ENCODE measurements at places on chromosomes 12 and 14.
A peak's percentile ranks its signal among the peaks of the same experiment; 100 is the strongest.

DNA sequence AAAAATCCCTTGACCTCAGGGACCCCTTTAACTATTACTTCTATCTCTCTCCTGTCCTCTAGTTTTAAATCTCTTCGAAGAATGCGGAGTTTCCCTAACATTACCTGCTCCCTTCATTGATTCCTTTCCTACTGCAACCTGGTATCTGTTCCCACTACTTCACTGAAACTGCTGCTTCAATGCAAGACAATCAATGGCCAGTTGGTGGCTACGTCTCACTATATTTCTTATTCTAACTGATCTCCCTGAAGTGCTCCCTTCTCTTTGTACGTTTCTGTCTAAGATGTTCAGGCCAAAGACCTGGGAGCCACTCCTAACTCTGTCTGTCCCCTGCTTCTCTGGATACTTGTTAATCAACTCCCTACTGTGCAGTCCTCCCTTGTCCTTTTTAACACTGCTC, 10.3 kb upstream of the KCNA1 start:
- no peak for DNase-seq

DNA sequence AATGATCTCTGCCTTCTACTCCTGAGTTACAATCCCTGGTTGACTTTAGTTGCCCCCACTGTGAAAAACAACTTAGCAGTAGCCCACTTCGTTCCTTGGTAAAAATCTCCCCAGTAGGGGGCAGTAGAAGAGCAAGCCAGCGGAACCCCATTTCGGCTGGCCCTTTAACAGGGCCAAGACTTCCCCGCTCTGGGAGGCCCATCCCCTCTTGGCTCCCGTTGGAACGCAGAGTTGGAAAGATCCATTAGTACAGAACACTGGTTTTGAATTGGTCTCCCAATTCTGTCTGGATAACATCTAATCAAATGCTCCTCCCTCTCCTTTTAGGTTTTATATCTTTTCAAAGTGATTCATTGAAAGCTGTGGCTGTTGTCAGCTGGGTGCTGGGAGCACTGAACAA, 1133.3 kb downstream of the BCL11B start:
- no peak for DNase-seq

DNA sequence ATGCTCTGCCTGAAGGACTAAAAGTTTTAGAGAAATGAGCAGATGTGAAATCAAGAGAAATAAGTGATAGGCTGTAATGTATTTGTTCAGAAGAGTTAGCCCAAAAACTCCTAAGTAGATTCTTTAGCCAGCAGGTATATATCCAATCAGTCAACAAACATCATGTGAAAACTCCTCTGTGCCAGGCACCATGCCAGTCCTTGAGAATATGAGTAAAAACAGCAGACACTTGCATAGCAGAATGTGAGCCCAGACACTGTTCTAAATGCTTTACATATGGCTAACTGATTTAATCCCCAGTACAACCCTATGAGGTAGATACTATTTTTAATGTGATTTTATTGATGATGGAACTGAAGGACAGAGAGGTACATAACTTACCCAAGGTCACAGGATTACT, 329.8 kb downstream of the PAWR start:
- DNase-seq = no peak

DNA sequence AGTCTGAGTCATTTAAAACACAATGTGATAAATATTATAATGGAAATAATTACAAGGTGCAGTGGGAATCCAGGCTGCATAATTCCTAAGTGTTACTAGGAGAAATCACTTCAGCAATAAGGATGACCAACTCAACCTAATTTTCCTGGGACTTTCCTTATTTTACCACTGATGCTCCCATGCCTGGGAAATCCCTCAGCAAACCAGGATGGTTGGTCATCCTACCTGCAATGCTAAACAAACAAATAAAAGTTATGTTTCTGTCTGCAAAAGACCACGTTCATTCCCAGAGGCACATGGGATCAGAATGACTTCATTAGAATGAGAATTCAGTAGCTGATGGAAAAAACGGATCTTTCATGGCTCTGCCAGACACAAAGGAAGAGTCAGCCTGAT, 130.8 kb upstream of the RAP1B start:
- DNase-seq = no peak

DNA sequence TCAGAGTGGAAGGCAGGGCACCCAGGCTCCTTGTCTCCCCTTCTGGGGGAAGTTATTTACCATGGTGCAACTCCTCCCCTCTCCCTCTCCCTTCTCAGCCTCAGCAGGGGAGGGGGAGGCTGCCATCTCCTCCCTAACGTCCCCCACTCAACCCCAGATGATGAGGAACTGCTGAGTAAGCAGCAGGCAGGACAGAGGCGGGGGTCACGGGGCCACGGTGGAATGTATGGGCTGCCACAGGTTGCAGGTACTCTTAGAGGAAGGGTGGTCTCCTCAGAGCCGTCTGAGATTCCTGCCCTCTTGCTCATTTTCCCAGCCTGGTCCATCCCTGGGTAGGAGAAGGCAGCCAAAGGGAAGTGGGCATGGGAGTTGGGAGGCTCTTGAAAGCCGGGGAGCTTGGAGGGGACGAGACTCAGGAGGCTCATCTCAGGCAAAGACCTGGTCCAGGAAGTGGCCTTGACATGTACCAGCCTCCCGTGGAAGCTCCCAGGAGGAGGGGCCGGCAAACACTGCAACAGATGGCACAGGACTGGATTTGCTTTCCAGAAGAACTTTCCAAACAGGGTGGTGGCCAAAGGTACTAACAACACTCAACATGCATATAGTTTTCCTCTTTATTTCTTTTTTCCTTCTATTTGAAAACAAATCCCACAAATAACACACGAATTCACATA, 19.0 kb downstream of the RIN3 start:
- peak; percentile 62 for DNase-seq

DNA sequence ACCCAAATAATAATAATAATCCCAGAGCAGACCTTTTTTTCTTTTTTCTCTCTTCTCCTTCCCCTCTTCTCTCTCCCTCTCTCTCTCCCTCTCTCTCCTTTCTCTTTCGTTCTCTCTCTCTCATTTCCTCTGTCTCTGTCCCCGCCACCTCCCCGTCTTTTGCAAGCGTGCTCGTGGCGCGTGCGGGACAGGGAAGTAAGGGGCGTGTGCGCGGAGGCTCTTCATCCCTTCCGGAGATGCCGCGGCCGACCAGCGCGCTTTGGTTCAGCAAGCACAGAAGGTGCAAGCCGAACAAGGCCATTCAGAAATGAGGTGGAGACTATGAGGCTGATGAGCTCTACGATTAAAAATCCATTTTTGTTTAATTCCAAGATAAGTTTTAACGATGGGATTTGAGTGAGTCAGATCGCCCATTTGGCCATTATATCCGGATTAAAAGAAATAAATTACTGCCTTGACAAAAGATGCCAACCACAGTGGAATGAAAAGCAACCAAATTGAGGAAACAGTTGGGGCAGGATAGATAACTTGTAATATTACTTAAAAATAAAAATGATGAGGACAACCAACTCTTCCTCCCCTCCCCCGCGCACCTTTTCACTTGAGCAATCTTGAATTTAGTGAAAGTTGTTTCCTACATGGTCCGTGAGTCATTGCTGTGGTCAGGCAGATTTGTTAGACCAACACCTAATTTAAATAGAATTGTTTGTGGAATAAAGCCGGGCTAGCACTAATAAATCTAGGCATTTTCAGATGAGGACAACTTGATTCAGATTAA, 1.2 kb upstream of the AMIGO2 start:
- no peak for DNase-seq

DNA sequence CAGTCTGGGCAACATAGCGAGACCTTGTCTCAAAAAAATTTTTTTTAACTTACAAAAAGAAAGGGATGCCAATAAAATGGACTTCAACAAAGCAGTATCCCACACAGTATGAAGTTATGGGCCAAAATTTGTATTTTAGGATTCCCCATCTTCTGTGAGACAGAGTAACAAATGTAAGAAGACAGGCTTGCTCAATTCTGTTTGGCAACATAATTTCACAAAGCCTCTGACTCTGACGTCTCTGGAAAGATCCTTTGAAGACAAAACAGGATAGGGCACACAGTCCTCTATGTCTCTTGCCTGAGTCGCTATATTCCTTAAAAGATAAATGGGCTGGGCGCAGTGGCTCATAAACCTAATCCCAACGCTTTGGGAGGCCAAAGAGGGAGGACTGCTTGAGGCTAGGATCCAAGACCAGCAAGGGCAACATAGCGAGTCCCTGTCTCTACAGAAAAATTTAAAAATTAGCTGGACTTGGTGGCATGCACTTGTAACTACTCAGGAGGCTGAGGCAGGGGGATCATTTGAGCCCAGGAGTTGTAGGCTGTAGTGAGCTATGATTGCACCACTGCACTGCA, 1.1 kb upstream of the HOMEZ start:
- no peak for DNase-seq

- DNase-seq = peak; percentile 73
Measured at GRCh38 chr12:113152835-113153814, 3.6 kb downstream of the CFAP73 start.

DNA sequence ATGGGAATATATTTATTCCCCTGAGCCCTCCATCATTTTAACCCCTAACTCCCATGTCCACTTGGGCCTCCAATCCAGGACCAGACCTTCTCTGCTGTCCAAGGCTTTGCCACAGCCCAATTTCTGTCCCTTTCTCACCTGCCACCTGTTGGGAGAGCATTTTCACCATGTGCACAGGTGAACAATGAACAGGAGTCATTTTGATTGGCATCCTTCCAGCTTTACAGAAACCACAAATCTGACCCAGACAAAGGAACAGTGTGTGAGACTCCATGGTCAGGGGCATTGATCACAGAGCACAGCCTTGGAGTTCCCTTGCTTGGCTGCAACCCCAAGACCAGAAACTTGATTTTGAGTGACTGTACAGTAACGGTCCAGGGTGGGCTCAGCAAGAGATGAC, 91.9 kb downstream of the CRACR2A start:
- peak; percentile 59 for DNase-seq

DNA sequence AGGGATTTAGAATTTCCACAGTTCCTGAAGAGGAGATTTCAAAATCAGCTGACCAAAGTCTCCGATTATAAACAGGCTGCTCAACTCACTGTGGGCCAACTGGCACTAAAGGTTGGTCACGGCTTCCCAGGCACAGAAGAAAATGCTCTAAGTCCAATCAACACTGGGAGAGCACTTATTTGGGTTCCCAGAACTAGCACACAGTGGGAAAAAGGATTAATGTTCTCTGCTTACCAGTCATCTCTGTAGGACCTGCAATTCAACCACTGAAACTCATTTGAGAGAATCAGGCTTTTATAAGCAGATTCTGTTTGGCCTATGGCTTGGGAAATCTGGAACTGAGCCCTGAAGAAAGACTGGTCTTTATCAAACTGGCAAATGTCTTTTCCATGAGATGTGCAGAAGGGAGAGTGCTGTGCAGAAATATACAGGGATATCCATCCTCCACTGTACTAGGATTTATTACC, 49.4 kb downstream of the ABCC9 start:
- DNase-seq = no peak

GRCh38 chr14:103927566-103927965, 690 bp upstream of the TDRD9 start:
- no peak for DNase-seq

GRCh38 chr12:100171248-100171647, 28.6 kb upstream of the BLTP3B start:
- no peak for DNase-seq

GRCh38 chr14:51004352-51004800, 60.1 kb upstream of the PYGL start:
- DNase-seq = no peak

GRCh38 chr14:55897031-55897430, 221.2 kb upstream of the PELI2 start:
- DNase-seq = peak; percentile 43

- DNase-seq = peak; percentile 56
Measured at GRCh38 chr12:97308576-97309198, 153.9 kb upstream of the RMST start.

GRCh38 chr12:52920937-52921336, 16.1 kb upstream of the KRT8 start:
- DNase-seq = no peak

DNA sequence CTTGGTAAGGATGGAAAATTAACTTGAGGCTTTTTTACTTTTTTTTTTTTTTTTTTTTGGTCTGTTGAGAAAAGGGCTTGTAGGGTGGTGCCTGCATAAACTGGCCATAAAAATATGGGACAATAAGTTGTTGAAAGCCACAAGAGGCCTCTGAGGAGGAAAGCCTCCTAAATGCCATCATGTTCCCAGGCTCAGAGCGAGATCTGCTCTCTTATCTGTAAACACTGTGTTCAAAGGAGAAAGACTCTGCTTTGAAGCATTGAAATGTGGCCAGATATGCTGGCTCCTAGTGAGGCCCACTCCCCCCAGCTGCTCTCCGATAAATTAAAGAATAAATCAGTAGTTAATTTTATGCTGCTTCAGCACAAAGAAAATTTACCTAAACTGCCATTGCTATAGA, 504.9 kb downstream of the DIO2 start:
- DNase-seq = no peak

DNA sequence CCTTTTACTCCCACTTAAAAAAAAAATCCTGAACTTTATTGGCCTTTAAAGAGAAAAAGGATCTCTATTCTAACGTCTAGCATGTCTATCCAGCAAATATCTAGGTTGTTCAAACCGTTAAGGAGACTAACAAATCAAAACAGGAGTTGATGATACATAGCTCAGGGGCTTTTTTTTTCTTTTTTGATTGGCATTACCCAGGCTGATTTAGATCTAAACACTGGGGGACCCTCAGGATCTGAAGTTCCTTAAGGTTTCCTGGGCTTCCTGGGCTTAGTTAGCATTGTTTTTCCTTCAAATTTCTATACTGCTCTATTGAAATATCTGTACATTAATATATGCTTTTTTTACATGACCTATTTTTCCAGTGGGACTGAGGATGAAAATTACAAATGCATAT, 42.3 kb downstream of the EFCAB11 start:
- DNase-seq = no peak

GRCh38 chr12:60093428-60093827, 497.6 kb downstream of the SLC16A7 start:
- no peak for DNase-seq

- DNase-seq = no peak
Measured at GRCh38 chr14:62364800-62365280, 602.6 kb downstream of the SNAPC1 start.

GRCh38 chr12:31620311-31620710, 29.4 kb upstream of the DENND5B start:
- DNase-seq = no peak

DNA sequence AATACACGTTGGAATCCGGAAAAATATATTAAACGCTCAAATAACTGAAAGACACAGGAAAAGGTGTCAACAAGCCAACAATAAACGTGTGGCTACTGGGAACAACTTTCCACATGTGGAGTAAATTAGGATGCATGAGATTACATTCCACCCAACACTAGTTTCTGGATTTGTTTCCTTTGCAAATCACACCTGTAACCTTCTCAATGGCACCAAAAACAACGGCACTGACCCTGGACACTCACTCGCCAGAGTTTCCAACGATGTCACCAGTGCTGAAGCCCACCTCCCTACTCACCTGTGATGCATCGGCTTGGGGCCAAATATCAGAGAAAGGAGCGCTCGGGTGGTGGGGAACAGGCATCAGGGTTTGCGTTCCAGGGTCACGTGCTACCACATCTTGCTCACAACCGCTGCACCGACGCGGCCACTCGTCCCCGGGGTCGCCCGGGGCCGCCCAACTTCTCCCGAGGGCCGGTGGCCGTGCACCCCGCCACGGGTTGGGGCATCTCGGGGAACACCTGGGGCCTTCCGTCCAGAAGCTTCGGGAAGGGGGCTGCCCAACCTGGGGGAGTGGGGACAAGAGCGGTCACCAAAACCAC, 629 bp downstream of the PRDM4 start:
- peak; percentile 43 for DNase-seq

- DNase-seq = no peak
Measured at GRCh38 chr12:128471491-128471890, 204.5 kb downstream of the TMEM132C start.

- DNase-seq = no peak
Measured at GRCh38 chr12:28121433-28121832, 68.8 kb upstream of the CCDC91 start.
